ENCODE measurements at places on chromosomes 16 and 17.

DNA sequence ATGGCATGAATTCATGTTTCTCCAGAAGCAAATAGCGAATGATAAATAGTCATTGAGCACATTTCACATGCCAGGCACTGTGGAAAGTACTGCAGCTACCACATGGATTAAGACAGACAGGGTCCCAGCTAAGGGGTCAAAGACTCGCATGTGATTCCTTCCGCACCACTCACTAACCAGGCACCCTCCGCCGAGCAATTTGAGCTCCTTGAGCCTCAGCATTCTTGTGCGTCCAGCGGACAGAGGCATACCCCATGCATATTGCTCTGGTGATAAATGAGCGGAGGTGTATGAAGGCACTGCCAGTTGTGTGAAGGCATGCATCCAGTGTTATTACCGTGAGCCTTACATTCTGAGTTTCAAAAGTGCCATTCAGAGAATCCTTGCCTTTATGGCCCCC, 358.7 kb downstream of the HS3ST4 start:
- no peak for DNase-seq

GRCh38 chr17:6041246-6041645, 28.9 kb upstream of the WSCD1 start:
- DNase-seq: no peak

DNA sequence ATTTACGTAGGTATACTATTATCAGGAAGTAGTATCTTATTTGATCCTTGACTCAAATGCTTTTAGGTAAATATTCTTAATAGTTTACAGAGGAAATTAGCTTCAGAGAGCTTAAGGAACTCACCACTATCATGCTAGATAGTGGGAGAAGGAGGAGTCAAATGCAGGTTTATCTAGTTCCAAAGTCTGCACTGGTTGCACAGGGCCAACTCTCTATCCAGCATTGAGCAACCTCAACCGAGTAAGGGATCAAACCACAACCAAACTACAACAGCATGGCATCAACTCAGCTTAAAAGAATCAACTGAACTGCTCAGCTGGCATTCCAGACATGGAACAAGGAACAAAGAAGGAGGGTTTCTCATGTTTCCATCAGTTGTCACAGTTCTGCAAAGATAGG, 306.0 kb downstream of the MAF start:
- DNase-seq: no peak

- DNase-seq: peak; percentile 68
These were observed 34.7 kb upstream of the RBBP6 start for GRCh38 chr16:24504472-24505345.

GRCh38 chr16:4511441-4512082, 27.0 kb downstream of the CDIP1 start:
- peak; percentile 59 for DNase-seq

GRCh38 chr17:58060596-58061191, 22.5 kb upstream of the DYNLL2 start:
- no peak for DNase-seq

- DNase-seq: no peak
These were observed 51.0 kb upstream of the SREBF1 start for GRCh38 chr17:17887752-17888304.

- DNase-seq: no peak
These were observed 5.1 kb downstream of the TMEM235 start for GRCh38 chr17:78236362-78237127.

- DNase-seq: no peak
These were observed 388.3 kb downstream of the CA10 start for GRCh38 chr17:51770027-51770759.

DNA sequence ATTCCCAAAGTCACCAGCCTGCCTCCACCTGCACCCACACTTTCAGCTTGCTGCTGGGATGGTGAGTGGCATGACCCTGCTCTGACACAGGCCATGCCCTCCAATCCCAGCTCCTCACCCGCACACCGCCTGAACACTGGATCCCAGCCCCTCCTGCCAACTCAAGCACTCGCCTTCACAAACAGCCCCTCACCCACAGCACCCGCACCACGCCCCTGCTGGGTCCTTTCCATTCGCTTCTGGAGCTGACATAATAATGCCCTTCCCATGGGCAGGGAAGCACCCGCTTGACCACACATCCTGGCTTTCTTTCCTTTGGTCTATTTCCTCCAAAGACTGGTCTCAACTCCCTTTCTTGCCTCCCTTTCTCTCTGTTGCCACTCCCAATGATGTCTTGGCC, 57.6 kb downstream of the RAB11FIP4 start:
- no peak for DNase-seq

- DNase-seq: no peak
These were observed 7.4 kb upstream of the CAPN15 start for GRCh38 chr16:519841-520687.

GRCh38 chr16:80909720-80910119, 97.0 kb downstream of the CMC2 start:
- no peak for DNase-seq

DNA sequence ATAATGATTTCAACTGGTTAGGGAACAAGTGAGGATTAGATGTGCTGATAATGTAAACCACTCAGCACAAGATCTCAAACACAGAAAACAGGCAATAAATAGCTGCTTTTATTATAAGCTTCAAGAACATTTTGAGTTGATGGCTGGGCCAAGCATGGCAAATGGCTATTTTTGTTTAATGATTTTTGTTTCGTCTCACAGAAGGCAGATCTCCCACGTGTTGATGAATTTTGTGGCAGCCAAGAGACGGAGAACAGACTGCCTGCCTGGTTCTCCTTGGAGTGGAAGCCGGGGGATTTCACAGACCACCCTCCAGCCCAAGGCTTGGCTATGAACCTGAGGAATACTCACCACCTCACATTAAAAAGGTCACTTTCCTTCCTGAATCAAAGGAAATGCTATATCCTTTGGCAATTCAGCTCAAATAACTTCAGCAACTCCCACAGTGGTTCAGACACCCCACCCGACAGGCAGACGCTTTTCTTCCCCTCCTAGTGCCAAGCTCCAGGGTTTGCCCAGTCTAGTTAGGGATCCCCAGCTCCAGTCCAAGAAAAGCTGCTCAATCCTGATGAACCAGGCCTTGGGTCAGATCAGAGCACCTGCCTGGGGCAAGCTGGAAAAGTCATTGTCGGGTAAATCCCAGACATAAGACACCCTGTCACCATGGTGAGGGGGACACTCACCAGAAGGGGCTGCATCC, 593.5 kb downstream of the TOX3 start:
- no peak for DNase-seq

DNA sequence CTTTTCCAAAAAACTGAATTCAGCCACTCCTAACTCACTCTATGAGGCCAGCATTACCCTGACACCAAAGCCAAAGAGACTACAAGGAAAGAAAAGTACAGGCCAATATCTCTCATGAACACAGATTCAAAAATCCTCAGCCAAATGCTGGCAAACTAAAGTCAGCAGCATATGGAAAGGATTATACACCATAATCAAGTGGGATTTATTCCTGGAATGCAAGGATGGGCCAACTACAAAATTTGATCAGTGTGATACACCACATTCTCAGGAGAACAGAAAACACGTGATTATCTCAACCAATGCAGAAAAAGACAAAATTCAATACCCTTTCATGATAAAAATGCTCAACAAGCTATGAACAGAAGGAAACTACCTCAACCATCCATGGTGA, 7.7 kb upstream of the AATK start:
- DNase-seq: no peak

DNA sequence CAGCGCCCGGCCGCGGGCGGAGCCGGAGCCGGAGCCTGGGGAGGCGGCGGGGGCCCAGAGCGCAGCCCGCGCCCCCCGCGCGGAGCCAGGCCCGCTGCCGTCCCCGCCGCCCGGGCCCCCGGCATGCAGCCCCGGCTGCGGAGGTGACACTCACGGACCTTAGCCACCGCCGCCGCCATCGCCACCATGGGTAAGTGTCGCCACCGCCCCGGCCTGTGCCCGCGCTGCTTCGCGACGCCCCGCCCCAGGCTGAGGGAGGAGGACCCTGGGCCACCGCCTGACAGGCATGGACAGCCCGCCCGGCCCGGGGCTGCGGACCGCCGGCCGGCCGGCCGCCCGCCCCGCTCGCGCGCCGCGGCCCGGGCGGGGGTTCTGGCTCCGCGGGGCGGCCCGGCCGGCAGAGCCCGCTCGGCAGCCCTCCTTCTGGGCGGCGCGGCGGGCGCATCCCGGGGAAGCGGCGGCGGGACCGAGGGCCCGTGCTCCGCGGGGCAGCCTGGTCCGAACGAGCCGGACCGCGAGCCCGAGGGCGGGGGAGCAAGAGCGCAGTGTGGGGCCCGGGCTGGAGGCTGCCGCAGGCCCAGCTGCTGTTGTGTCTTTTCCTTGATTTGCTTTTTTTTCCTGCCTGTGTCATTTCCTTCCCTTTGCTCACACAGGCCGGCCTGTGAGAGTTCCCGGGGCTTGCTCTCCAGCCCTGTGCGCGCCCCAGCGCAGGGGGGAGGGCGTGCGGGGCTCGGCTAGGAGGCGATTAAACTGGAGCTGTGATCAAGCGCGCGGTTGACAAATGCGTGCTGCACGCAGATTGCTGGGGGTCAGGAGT, 565 bp downstream of the MAP3K3 start:
- DNase-seq: peak; percentile 83

- peak; percentile 78 for DNase-seq
These were observed 27.8 kb upstream of the GHDC start for GRCh38 chr17:42221886-42222745.

DNA sequence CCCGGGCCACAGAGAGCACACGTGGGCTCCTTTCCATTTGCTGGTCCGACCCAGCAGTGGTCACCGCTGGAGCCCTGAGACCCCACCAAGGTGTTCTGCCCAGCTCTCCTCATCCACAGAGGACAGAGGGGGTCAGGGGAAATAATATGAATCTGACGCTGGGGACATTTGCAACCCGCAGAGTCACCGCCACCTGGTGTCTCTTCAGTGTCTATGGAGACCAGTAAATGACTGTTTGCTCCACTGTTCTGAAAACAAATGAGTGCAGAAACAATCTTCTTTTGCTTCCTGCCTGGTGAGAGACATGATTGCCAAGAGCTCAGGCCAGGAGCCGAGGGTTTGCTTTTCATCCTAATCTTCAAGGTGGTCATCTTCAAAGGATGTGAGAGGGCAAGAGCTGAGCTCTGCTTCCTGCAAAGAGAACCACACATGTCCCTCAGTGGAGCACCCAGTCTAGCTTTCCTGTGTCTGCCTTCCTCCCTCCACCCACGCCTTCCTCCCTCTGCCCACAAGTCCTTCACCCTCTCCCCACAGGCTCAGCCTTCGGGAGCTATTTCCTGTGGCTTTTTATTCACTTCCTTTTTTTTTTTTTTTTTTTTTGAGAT, 14.7 kb upstream of the KLHDC4 start:
- DNase-seq: peak; percentile 100

DNA sequence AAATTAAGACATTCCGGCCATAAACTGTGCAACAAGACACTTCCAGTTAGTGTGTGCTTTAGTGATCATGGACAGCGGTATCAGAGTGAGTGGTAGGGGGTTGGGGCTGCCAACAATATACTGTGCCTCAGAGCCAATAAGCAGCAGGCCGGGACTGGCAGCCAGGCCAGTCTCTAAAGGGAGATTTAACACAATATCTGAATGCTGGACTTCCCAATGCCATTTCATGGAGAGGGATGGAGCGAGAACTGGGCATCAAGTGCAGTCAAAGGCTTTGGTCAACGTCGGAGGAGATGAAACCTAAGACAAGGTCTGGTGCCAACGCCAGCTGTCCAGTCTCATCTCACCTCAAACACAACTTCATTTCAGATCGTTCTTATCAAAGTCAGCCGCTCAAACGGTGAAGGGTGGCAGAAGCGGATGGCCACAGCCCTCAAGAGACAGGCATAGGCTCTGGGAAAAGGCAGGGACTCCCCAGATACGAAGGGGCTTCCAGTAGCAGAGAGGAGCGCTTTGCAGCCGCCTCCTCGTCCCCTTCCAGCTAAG, 935 bp downstream of the USP32 start:
- peak; percentile 64 for DNase-seq

DNA sequence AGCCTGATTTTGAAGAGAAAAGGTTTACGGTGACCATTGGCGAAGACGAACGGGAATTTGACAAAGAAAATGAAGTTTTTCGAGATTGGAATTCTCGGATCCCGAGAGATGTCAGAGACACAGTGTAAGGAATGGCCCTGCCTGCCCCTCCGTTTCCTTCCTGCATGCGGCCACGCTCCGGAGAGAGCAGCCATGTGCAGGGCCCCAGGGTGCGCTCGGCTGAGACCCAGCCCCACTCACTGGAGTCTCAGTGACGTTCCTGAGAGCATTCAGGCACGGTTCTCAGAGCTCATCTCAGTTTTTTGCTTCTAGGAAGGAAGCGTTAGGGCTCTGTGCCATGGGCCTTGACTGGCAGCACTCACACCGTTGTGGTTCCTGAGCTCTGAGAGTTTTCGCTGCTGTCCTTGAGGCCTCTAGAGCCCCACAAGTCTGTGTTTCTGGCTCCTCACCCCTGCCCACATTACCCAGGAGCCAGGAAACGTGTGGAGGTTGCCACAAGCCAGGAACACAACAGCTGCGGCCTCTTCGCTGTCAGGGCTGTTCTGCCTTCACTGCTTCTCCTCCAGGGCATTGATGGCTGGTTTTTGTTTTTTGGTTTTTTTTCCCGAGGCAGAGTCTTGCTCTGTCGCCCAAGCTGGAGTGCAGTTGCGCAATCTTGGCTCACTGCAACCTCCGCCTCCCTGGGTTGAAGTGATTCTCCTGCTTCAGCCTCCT, 29.8 kb downstream of the ZC3H18 start:
- DNase-seq: peak; percentile 87

- DNase-seq: no peak
These were observed 12.4 kb downstream of the TMEM94 start for GRCh38 chr17:75468779-75469373.

DNA sequence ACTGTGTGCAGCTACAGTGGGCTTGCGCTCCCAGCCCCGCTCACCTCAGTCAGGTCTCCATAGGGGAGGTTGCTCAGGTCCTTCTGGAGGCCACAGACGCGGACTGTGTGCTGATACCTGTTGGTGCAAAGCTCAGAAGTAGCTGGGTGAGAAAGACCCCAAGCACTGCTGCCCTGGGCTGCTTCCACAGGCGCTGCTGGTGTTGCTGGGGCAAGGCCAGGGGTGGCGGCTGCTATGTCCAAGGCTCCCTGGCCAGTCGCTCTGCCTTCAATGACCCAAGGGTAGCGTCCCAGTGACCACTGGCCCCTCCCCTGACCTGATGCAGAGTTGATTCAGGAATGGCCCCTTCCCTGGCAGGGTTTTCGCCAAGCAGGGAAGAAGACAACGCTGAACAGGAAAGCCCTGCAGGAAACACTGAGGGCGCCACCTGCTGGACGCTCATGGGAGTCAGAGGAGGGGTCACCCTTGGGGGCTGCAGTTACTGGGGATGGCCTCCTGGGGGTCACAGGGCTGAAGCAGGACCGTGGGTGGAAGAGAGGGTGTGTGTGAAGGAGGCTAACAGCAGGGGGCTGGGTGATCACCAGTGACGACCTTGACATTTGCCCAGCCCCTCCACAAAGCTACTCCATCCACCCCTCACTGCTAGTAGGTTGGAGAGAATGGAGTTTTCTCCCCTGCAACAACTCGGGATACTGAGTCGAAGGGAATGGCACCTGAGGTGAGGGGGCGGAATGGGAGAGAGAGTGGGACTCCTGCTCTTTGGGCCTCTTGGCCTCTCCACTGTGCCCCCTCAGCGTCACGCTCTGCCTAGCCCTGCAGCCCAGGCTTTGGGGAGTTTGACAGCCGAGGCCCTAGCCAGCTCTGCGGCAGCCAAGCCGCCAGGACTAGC, 38.3 kb downstream of the ABCC12 start:
- peak; percentile 82 for DNase-seq
